ENCODE measurements at places on chromosomes 1 and 21.
A peak's percentile ranks its signal among the peaks of the same experiment; 100 is the strongest.

DNA sequence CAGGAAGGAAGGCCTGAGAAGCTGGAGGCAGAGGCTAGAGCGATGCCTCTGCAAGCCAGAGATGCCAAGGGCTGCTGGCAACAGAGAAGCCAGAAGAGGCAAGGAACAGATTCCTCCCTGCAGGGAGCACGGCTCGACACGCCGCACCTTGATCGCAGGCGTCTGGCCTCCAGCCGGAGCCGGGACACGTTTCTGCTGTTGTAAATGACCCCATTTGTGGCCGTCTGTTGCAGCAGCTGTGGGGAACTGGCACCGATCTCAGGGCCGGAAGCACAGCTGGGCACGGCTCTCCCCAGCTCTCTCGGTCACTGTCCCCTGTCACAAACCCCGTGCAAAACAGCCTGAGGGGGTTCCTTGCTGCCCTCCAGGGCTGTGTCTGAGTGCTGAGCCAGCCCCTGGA lies 59.6 kb downstream of the SIK1 start:
- DNase-seq, result no peak

GRCh38 chr1:162388615-162389014 lies 7.1 kb downstream of the C1orf226 start:
- no peak for DNase-seq

GRCh38 chr1:115262886-115263285 lies 75.2 kb downstream of the NGF start:
- DNase-seq, result no peak

DNA sequence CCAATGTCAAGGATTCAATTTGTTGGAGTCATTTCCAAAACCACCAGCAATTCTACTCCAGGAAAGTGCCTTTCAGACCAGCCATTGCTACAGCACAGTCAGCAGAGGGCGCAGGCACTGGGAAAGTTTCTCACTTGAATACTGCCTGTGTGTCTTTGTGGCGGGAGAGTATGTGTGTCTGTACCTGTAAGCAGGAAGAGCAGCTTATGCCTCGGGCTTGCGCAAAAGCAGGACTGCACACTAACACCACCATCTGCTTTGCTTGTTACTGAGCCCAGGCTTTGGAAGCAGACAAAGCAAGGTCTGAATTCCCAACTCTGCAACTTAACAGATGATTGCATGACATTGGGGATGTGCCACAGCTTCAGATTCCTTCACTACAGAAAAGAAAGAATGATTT lies 7.0 kb upstream of the CTSE start:
- peak; percentile 74 for DNase-seq

- no peak for DNase-seq
Observed at GRCh38 chr1:2003541-2004131, at the start of gene CFAP74. Gene CFAP74 (minus strand): TSS chr1:2003786. CDS start chr1:1990956, 12,830 bp downstream.

- no peak for DNase-seq
Observed at GRCh38 chr1:211591980-211592493, 13.1 kb upstream of the SLC30A1 start.

DNA sequence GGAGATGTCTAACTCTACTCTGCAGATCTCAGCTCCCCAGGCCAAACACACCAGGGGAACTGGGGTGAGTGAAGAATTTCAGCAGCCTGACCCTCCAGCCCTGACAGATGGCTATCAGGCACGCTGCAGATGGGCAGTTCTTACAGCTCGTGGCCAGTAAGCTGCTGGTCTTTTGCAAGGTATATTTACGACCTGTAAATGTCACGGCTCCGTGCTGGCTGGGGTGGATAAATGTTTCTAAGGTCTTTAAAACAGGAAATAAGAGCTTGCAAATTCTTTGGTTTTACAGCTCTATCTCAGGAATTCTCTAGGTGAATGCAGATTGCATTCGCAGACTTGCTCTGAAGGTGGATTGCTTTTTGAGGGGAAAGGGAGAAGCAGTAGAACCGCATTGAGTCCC lies 10.1 kb downstream of the DOP1B start:
- DNase-seq, result no peak

Data from mucosa of gallbladder (tissue), 1 donor.